ENCODE measurements at places on chromosomes 5 and 9.

DNA sequence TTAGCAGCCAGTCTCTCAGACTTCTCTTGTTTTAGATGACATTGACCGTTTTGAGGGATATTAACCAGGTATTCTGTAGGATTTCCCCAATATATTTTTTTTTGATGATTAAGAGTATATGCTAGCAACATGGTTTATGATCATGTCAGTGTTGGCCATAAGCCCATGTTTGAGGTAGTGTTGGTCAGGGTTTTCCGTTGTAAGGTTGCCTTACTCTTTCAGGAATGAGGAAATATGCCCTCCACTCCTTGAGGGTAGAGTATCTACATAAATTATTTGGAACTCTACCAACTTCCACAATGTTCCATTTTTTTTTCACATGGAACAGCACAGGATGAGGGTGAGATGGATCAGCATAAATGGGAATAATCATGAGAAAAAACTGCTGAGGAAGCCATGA is 188.4 kb upstream of the PRDM9 start:
- peak; percentile 92 for DNase-seq

DNA sequence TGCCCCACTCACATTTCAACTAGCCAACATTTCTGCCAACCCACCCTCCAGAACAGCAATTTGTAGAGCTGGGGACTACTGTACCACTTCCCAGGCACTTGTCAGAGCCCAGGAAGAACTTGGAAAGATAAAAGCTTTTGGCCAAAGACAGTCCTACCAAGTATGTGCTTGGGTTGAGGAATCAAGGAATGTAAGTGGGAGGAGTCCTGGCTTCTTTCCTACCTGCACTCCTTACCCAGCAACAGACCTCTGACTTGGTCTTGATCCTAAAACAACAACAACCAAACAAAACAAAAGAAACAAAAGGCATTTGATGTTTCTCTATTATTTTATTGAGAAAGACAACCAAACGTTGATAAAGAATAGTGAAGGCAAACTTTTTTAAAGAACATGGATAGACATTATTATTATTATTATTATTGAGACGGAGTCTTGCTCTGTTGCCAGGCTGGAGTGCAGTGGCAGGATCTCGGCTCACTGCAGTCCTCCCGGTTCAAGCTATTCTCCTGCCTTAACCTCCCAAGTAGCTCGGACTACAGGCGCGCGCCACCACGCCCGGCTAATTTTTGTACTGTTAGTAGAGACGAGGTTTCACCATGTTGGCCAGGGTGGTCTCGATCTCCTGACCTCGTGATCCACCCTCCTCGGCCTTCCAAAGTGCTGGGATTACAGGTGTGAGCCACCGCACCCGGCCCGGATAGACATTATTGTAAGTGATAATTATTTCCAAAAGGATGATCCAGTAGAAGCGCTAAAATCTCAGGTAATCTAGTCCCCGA is 33.5 kb downstream of the ANXA2R start:
- DNase-seq, result no peak

DNA sequence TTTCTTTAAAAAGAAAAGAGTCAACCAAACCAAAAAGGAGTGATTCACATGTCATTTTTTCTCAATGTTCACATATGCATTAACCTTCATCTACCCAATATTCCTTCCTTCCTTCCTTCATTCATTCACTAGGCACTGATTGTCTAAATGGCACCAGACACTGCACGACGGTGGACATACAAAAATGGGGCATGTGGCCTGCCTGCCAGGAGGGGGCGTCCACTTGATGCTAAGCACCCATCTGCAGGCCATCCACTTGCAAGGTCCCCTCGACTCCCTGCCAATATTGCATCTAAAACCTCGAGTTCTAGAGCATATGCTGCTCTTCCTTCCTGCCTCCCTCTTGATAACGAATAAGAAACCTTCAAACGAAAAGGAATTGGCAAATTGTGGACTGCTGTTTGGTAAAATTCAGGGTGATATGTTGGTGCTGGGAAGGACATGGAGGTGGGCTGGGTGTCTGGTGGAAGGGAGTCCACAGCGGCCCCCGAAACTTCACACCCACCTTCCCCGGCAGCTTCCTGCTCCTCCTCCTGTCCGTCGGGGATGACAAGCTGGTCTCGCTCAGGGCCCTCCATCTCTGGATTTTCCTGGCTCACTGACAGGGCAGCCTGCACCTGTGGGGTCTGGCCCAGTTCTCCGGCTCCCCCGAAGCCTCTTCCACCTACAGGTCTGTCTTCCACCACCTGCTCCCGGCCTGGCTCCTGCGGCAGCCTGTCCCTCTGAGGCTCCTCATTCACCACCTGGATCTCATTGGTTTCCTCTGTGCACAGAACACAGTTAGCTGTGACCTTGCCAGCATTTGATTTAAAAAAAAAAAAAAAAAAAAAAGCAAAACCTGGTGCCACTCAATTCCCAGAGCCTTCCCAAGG is 64.3 kb downstream of the GOLM1 start:
- DNase-seq, result peak; percentile 17

DNA sequence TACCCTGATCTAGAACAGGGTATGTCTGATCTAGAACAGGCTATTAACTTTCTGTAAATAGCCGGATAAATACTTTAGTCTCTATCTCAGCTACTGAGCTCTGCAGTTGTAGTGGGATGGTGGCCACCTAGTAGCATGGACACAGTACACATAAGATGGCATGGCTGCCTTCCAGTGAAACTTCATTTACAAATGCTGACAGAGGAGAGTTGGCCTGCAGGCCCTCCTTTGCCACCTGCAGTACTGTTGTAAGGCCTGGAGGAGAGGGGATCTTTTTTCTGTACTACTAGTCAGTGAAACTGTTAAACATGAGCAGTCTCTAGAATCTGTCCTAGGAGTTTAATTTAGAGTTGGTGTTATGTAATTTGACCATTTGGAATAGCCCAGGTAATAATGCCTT is 86.0 kb downstream of the TRIO start:
- DNase-seq, result no peak

DNA sequence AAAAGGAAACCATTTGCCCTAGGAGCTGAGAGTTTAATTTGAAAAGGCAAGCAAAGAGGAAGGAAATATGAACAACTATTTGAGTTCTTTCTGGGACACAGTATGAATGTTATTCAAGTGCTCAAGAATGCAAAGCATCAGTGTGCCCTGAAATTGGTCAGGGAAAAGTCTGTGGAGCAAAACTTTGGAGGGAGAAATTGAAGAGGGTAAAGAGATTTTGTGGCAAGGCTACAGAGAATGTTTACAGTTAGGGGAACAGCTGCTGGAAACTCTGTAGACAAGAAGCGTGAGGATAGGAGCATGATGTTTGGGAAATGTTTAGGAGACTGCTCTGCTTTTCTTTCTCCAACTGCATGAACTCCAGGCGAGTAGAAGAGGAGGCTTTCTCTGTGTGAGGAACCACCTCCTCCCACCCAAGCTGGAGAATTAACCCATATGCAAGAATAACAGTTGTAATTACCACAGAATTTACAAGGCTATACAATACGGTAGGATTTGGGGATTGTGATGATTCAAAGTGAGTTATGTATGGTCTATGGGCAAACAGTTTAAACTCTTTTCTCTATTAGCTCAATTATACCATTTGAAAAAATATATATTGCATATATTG is 75.4 kb upstream of the IL7R start:
- no peak for DNase-seq

GRCh38 chr5:175550055-175550805 is 71.9 kb downstream of the SFXN1 start:
- DNase-seq, result no peak

- peak; percentile 88 for DNase-seq
Observed at GRCh38 chr5:160183075-160183474, 46.2 kb upstream of the FABP6 start.

DNA sequence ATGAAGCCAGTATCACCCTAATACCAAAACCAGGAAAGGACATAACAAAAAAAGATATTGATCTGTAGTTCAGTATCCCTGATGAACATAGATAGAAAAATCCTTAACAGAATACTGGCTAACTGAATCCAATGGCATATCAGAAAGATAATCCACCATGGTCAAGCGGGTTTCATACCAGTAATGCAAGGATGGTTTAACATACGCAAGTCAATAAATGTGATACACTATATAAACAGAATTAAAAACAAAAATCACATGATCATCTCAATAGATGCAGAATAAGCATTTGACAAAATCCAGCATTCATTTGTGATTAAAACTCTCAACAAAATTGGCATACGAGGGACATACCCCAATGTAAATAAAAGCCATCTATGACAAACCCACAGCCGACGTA is 110.9 kb downstream of the AOPEP start:
- DNase-seq, result no peak

- DNase-seq, result no peak
Observed at GRCh38 chr5:170774831-170775230, 8.7 kb upstream of the GABRP start.

- peak; percentile 78 for DNase-seq
Observed at GRCh38 chr5:108818613-108819272, 71.0 kb downstream of the FER start.

DNA sequence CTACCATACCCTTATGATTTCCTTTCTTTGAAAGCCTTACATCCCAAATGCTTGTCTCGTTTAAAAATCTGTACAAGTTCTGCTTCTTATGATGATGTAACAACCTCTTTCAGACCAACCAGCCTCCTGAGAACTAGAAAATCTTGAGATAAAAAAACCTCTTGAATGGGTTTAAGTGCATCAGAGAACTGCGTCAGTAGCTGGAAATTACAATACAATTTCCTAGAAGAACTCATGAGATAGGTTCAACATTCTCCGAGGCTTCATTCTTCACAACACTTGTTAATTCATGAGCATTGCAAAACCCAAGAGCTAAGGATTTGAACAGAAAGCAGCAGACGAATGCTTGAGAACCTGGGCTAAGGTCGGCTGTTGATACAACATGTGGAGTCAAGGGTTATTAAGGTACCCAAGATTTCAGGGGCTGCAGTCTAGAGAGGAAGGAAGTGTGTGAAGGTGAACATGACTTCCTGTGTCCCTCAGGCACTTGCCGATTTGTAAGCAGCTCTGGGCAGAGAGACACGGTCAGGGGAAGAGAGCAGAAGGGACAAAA is 286.0 kb downstream of the ICE1 start:
- DNase-seq, result no peak

- no peak for DNase-seq
Observed at GRCh38 chr9:128898382-128898781, 16.4 kb downstream of the LRRC8A start.

DNA sequence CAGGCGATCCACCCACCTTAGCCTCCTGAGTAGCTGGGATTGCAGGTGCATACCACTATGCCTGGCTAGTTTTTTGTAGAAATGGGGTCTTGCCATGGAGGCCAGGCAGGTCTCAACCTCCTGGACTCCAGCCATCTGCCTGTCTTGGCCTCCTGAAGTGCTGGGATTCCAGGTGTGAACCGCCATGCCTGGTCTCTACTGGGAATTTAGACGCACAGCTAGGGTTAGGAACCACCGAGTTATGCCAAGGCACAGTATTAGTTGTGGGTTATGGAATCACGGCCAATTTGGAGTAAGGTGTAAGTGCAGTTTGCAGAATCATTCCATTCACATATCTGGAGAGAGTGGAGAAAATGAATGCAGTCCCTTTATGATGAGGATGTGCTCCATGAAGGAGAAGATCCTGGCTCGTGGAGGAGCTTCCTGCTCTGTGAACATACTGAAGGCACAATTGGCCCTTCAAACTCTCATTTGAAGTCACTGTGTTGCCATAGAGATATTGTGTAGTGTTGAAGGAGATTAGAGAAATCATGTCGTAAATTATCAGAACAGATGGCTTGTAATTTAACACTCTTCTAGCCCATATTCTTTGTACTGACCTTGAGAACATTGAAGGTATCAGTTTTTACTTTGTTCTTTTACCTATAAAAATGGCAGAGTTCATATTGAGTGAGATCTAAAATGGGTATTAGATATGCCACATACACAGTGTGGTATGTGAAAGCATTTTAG is 18.8 kb downstream of the TRIO start:
- no peak for DNase-seq
